Activated CD4-positive, alpha-beta T cell treated with anti-CD3 and anti-CD28 coated beads, Interleukin-2, amount 10 ng/mL, durations not matched to agents 7 days and 5 days (primary cell): ENCODE measurements at places on chromosomes 16 and 17. TPM values are rescaled to one million over a fixed set of nuclear protein-coding genes. Genes with fewer than 3 reads are reported as not detected.

- DNase-seq, result no peak
- H3K27me3 ChIP-seq, result peaks cover 8% of the 10 kb centered on the region
- no peaks in the 10 kb centered on the region for H3K36me3 ChIP-seq
- H3K4me1 ChIP-seq, result no peaks in the 10 kb centered on the region
- no peak overlapping the region for H3K4me3 ChIP-seq
These were observed 313.2 kb upstream of the KCNJ16 start for GRCh38 chr17:69761767-69762321.

DNA sequence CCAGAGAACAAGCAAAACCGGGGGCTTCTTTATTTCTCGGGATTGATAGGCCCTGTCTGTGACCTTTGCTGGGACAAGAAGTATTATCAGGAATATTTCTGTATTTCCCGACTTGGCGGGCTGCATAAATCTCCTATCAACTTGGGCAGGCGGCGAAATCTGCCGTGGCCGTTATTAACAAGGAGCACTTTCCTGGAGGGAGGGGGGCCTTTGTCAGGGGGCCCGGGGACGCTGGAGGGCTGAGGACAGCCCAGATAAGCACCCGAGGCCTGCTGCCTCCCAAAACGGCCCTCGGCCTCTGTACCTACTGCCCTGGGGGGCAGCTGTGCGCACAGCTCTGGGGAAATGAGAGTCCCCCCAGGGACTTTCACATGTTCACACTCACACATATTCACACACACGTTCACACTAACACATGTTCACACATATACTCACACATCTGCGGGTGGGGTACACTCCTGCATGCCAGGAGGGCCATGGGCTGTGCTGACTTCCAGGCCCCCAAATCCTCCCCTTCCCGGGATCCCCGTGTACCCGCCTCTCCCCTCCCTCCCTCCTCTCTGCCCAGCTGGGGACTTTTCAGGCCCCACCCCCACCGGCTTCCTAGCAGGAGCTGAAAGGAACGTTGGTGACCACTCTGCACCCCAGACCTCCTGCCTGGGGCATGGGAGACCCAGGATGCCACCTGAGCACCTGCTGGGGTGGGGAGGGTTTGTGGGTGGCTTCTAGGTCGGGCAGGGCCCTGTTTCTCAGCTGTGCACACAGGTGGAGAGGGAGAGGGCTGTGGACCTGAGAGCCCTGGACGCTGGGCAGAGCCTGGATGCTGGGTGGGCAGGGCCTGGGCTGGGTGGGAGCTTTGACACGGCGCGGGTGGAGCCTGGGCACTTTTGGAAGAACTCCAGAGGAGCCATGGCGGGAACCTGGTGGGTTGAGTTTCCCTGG is 24.3 kb upstream of the GSE1 start:
- H3K4me3 ChIP-seq, result no peak overlapping the region
- no peak overlapping the region for H3K27ac ChIP-seq
- H3K4me1 ChIP-seq, result no peaks in the 10 kb centered on the region

GRCh38 chr16:28172336-28172735 is 39.4 kb downstream of the XPO6 start:
- H3K4me3 ChIP-seq, result no peak overlapping the region
- no peaks in the 10 kb centered on the region for H3K27me3 ChIP-seq
- DNase-seq, result no peak

Gene GRB7
- 0.69 TPM for total RNA-seq

Gene HOXB5
- total RNA-seq, result not detected
